ENCODE measurements at places on chromosomes 5 and 9. TPM values are rescaled to one million over a fixed set of nuclear protein-coding genes. Genes with fewer than 3 reads are reported as not detected.

SLC34A3 gene
- 0.48 TPM for total RNA-seq

KCNMB1 gene
- 42.6 TPM for total RNA-seq

DNA sequence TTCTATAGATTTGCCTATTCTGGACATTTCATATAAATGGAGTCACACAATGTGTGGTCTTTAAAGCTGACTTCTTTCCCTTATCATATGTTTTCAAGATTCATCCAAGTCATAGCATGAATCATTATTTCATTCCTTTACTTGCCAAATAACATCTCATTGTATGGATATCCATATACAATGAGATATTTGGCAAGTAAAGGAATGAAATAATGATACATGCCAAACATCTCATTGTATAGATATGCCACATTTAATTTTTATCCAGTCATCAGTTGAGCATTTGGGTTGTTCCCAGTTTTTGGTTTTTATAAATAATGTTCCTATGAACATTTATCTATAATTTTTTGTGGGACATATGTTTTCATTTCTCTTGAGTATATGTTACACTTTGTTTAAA is 20.5 kb upstream of the OR2K2 start:
- DNase-seq, result no peak

- DNase-seq, result no peak
Observed at GRCh38 chr5:29382780-29383179, 1810.7 kb upstream of the CDH6 start.

DNA sequence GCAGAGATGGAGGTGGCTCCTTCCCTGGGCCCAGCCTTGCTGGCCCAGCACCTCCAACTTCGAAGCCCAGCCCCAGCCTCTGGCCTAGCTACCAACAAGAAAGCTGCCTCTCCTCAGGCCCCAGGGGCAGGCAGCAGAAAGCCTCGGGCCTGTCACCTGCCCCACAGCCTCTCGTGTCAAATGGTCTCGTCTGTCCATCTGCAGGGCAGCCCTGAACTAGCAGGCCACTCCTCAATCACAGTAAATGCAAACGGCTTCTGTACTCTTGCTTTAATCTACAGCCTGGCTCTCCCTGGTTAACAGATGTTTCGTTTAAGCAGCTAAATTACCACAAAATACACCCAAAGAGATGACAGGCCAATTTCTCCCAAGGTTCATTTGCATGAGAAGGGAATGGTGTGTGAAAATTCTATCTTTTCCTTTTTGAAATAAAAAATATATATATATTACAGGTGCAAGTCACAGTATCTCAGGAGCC is 21.5 kb downstream of the VAV2 start:
- DNase-seq, result no peak
